Kidney glomerular epithelial cell (primary cell): ENCODE measurements at places on chromosomes 3 and 15.
A peak's percentile ranks its signal among the peaks of the same experiment; 100 is the strongest.

- no peak for DNase-seq
These were observed 7.3 kb downstream of the SHOX2 start for GRCh38 chr3:158098834-158099424.

DNA sequence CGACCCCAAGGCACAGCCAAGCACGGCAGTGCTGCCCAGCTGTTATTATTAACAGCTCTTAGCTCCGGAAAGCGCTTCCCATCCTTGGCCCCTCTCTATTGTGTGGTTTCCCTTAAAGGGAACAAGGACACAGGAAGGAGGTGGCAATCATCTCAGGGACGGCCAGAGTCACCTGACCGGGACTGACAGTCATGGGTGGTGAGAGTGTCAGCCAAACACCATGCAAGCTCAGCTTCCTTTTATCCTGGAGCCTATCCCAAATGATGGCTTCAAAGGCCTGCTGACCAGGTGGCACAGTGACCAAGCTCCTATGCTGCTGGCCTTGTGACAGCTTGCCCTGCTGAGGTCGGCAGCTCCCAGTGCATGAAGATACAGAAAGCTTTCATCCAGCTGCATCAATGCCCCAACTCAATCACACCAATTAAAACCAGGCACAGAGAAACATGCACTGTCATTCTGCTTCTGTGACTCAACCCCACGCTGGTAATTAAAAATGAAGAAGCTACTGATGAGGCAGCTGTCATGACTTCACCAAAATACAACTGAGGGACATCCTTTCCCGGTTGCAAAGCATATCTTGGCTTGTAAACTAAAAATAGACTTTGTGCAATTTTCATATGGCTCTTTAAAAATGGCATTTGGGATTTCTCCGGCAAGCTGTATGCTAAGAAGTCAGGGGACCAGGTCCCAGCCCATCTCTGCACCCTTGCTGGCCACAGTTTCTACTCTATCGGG, 34.0 kb downstream of the PCSK6 start:
- no peak for DNase-seq

DNA sequence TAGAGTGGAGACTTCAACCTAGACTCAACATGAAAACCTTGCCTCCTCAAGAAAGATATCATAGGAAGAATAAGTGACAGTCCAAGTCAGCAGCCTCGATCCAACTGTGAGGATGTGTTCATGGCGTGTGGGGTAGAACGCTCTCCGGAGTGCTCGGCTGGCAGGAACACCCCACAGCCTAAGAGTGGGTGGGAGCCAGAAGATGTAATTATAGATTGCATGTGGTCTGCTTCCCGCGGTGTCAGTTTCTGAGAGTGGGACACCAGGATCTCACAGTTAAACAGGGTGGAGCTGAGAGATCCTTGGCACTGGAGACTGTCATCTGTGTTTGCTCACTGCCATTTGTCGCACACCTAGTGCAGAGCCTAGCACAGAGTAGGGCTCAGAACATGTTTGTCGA, 158.0 kb downstream of the CTNNB1 start:
- no peak for DNase-seq

GRCh38 chr3:195154793-195155535, 116.0 kb downstream of the XXYLT1 start:
- DNase-seq: peak; percentile 6

DNA sequence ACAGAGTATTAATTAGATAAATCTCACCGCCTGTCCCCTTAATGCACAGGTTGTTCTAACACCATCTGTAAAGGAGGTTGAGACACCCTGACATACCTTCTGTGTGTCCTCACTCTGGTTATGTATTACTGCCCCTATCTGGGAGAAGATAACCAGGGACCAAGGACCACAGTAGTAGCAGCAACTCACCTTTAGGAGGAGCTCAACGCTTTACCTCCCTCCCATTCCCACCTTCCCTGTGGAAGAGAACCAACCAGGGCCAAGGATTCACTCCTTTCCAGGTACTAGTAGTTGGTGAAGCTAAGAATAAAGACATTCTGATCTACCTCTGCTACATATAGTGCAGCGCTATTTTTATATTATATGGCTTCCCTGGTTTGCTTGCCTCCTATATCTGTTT, 232.6 kb downstream of the MEX3B start:
- no peak for DNase-seq

DNA sequence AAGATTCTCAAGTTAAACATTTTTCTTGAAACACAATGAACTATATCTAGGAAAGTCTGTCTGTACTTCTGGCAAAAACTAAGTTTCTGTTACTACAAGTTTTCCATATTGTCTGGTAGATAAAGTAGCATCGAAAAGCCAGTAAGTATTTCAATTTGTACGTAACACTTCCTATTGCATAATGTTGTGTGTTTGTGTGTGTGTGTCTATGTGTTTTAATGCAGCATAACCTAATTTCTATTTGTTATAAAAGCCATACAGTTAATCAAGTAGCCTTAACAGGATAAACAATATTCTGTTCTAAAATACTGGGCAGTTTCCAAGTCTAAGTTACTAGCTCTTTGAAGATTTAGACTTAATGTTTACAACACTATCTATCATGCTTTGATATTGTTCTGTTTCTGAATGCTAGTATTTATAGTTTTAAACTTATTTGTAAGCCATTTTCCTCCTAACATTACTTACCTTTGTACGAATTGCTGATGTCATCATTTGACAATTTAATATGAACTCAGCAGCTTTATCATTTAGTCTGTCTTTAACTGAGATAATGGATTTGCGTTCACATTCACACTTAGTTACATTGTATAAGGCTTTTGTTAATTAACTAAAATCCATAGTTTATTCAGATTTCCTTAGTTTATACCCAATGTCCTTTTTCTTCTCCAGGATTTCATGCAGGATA, 163.9 kb downstream of the CBLB start:
- DNase-seq: no peak

- no peak for DNase-seq
These were observed 63.8 kb downstream of the AKAP13 start for GRCh38 chr15:85444122-85444745.

- DNase-seq: no peak
These were observed 18.8 kb upstream of the ANKDD1A start for GRCh38 chr15:64892847-64893403.

- DNase-seq: no peak
These were observed 7.9 kb downstream of the CCR4 start for GRCh38 chr3:32959371-32959770.

GRCh38 chr15:62109982-62110851, 43.4 kb downstream of the C2CD4A start:
- DNase-seq: peak; percentile 45

- DNase-seq: no peak
These were observed 83.4 kb downstream of the RPLP1 start for GRCh38 chr15:69535998-69536397.

DNA sequence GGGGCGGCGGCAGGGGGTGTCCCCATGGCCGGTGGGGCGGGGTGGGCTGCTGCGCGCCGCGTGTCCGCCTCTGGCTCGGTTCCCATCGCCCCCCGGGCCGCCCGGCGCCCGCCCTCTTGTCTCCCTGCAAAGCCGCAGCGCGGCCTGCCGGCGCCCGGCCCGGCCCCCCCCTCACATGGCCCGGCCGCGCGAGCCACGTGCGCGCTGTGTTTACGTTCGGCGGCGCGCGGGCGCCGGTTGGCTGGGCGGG, 502 bp downstream of the NR1D2 start:
- DNase-seq: no peak

GRCh38 chr3:113594066-113594465, 61.7 kb downstream of the SIDT1 start:
- DNase-seq: no peak

DNA sequence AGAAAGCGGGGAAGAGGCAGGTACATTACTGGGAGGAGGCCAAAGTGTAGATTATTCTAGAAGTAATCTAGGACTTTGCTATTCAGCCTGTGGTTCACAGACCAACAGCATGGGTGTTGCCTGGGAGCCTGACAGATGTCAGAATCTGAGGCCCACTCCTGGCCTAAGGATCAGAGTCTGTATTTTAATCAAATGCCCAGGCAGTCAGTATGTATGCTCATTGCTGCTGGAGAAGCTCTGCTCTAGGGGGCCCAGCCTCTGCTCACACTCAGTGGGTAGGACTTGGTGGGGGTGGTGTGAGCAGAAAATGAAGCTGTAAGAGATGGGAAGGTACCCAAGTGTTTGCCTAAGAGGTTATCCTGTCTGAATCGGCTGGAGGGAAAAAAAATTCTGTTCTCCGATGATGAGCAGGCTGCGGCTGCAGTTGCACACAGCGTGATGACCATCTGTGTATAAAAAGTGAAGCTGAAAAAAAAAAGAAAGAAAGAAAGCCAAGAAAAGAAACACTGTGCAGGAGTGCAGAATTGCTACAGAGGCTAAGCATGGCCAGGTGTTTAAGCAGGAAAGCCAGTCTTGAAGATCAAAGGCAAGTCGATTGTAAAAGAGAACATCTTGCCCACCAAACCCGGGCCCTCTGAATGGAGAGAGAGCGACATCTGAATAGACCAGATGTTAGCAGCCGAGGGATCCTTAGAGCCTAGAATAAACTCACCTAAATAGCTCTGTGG, 65.2 kb downstream of the EIF4E3 start:
- no peak for DNase-seq

DNA sequence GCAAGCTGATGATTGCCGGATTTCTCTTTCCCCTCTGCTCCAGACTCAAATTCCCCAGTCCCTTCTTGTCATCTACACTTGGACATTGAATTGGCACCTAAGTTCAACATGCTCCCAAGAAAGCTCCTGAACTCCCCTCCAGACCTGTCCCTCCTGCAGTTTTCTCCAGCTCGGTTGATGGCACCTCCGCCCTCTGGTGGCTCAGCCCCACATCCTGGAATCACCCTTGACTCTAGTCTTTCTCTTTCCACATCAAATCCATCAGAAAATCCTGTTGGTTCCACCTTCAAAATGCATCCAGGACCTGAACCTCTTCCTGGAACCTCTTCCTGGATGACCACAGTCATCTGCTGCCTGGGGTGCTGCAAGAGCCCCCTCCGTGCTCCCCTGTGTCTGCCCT, 60.1 kb downstream of the RASGRF1 start:
- no peak for DNase-seq

- no peak for DNase-seq
These were observed 343.4 kb downstream of the TBC1D5 start for GRCh38 chr3:17398959-17399551.

GRCh38 chr15:65466901-65467300, 44.2 kb upstream of the IGDCC4 start:
- DNase-seq: peak; percentile 13

- DNase-seq: no peak
These were observed 4.7 kb upstream of the CALML4 start for GRCh38 chr15:68209735-68210408.

DNA sequence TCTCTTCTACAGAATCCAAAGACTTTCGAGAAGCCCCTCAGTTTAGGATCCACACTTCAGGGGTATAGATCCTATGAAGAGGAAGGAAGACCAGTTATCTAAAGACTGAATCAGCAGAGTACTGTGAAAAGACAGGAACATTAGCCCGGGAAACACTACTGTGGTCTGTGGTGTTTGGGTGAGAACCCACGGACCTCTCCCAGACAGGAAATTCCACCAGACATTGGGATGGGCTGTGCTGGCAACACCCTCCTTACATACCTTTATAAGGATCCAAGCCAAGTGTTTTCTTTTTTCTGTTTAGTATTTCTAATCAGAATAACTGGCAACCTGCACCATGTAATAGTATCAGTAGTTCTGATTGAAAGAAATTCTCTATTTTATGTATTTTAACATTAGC, 14.1 kb downstream of the TMEM207 start:
- DNase-seq: peak; percentile 6

GRCh38 chr15:59199626-59200465, 6.8 kb upstream of the LDHAL6B start:
- DNase-seq: peak; percentile 51

- peak; percentile 18 for DNase-seq
These were observed 313.4 kb downstream of the BCHE start for GRCh38 chr3:165523801-165524200.

DNA sequence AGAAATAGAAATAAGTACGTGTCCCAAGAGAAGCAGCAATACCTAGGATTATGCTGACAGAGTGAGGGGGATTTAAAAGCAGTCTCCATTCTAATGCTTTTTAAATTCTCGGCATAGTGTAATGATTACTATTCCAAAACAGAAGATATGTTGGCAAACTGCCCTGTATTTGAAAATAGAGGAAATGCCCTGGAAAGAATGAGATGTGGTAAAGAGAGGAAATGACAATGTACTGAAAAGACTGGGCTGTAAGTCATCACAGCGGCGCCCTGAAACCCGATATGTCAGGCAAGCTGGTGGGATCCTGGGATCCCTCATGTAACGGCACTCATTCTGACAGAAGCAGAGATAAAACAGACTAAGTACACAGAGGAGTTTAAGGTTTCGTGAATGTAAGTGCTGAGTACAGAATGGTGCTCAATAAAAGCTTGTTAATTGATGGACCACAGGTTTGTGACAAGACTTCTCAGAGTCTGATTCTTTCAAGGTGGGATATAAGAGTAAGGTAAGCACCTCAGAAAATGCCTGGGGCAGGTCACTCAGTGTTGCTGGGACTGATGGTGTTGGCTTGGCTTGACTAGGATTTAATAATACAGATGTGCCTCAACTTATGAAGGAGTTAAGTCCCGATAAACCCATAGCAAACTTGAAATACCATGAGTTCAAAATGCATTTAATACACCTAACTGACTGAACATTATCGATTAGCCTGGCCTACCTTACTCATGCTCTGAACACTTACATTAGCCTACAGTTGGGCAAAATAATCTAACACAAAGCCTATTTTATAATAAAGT, 91.4 kb downstream of the NFKBIZ start:
- DNase-seq: peak; percentile 79

DNA sequence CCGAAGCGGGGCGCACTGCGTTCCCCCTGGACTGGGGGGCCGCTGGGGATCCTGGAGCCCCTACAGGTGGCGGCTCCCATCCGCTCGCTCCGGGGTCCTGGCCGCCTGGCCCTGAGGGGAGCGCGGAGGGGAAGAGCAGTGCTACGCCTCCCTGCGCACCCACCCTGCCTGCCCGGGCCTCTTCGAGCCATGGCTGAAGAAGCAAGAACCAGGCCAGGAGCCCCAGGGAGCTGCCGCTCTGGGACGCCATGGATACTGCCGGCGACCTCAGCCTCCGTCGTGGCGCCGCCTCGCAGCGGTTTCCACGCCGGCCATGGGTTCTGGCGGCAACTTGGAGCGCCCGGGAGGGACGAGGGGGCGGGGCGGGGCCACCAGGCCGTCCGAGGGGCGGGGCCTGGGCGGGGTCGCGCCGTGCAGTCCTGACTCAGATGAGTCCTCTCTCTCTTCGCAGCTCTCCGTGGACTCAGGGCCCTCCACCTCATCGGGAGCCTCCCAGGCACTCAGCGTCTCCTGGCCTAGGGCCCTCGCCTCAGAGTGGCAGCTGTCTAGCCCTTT, 50.9 kb downstream of the MYL3 start:
- DNase-seq: no peak

- no peak for DNase-seq
These were observed 139.4 kb downstream of the SPATA16 start for GRCh38 chr3:173001622-173002021.

DNA sequence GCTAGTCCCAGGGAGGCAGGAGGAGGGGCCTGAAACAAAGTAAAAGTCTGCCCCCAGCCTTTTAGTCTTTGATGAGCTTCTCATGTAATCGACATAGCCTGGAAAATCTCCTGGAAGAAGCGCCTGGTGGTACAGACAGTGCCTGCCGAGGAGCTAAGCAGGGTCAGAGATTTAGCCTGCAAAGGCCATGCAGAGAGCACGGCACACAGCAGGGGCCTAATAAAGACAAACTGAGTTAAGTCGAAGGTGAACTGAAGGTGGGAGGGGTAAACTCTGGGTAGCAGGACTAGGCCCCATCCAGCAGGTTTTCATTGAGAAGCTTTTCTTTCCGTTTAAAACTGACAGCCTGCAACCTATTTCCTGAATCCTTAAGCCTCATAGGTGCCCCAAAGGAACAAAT, 115.5 kb upstream of the ABHD17C start:
- DNase-seq: no peak
